Activated CD4-positive, alpha-beta T cell treated with anti-CD3 and anti-CD28 coated beads, Interleukin-2, amount 50 U/mL, for 24 hours (primary cell): ENCODE measurements at places on chromosomes 7 and 10.
A peak's percentile ranks its signal among the peaks of the same experiment; 100 is the strongest.

DNA sequence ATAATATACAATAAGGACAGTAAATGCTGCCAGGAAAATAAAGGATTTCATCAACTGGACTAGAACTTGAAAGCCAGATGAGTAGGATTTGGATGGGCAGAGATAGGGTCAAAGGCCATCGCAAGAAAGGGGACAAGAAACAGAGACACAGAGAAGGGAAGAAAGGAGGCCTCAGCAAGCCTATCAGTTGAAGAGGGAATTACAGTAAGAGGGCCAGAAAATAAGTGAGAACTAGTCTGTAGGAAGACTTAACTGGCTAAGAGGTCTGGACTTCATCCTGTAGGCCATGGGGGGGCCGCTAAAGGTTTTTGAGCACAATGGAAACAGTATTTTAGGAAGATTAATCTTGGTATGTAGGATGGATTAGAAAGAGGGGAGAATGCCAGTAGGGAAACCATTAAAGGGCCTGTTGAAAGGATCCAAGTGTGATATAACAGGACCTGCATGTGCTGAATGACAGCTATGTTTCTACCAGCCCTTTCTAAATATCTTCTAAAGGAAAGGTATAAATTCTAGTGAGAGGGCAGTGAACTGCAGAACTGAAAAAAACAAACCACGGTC lies 174.4 kb downstream of the CHCHD3 start:
- DNase-seq = no peak

DNA sequence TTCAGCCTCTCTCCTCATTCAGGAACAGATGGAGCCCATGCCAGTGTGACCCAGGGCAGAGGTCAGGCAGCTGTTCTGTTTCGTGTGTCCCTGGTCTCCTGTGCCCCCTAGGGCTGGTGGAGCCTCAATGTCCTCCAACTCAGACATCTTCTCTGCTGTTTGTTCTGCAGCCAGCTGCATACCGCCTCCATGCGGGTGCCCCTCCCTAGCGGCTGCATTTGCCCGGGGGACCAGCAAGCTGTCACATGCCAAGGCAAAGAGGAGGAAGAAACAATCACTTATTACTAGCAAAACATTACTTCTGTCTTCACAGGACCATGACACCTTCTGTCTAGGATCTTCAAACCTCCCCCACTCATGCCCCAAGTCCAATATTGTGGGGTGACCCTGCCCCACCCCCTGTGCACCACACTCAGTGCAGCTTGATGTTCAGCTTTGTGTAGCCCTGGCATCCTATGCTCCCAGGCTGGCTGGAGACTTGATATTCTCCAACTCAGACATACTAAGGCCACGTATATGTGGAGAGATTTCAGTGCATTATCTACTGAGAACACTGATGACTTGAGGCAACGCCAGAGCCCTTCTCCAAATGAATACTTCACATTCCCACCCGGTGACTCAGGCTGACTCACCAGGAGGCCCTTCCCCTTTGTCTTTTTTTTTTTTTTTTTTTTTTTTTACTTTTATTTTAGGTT lies 188.9 kb downstream of the SKIDA1 start:
- no peak for DNase-seq

- no peak for DNase-seq
Observed at GRCh38 chr10:78938695-78939672, 129.8 kb upstream of the ZMIZ1 start.

GRCh38 chr7:20424500-20424899 lies 93.8 kb downstream of the ITGB8 start:
- no peak for DNase-seq

DNA sequence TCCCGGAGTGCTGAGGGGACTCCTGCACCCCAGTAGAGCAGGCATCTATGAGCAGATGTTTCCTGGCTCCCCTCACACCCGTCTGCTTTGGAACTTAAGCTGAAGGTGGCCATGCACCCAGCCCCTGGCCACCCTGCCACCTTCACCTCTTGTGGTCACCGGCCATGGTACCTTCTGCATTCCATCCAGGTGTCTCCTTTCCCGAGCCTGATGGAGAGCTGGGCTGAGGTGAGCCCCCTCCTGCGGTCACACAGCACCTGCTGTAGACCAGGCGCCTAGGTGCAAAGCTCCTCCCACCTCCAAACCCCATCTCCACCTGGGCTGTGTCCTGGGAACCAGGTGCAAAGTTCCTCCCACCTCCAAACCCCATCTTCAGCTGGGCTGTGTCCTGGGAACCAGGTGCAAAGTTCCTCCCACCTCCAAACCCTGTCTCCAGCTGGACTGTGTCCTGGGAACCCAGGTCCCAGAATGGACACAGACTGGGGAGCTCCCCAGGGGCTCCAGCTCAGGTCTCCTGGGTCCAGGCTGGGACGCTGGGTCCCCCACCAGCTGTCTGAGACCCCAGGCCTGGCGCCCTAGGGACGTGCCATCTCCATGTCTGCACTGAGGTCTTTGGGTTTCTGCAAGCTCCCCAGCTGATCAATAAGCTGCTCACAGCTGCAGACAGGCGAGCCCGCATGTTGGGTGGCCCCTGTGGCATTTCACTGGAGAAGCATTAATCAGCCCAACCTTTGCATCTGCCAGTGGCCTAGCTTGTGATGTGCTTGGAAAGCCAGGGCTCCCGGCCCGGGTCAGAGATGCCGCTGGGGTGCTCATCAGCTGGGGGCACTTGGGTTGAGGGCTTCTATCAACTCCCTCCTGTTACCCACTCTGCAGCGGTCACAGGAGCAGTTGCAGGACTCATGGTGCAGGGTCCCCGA lies 61.2 kb upstream of the INPP5A start:
- no peak for DNase-seq

DNA sequence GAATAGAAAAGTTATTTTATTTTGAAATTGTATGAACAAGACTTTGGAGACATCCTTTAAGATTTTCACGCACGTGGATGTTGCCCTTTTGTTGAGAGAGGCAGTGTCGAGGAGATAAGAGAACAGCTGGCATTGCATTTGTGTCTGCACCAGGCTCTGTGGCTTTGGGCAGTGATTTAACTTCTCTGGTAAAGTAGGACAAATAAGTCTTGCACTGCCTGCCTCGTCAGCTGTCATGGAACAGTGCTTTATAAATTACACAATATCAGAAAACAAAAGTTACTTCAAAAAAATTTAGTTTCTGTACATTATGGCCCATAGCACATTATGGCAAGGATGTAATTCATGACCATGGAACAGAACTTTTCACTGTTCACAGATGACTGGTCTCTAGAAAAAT lies 20.1 kb downstream of the SNX10 start:
- no peak for DNase-seq

- no peak for DNase-seq
Observed at GRCh38 chr7:35261041-35261440, 7.1 kb upstream of the TBX20 start.

- DNase-seq = peak; percentile 52
Observed at GRCh38 chr10:128062881-128063563, 63.2 kb downstream of the MKI67 start.

GRCh38 chr10:113423981-113424721 lies 128.7 kb upstream of the HABP2 start:
- no peak for DNase-seq

DNA sequence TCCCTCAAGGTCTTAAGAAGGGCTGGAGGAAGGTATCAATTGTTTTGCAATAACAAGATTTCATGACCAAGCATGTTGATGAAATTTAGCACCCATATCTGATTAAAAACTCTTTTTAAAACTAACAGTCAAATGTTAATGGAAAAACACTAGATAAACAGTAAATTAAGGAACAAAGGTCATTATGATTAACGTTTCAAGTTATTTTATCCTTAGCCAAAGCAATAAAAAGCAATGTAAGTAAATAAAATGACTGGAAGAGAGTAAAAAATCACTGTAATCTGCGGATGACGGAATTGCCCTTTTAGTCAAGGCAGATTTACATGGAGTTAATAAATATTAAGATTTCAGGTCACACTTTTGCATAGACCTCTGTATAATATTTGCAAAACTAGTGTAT lies 179.5 kb upstream of the KLF6 start:
- DNase-seq = no peak

- no peak for DNase-seq
Observed at GRCh38 chr7:66033471-66034385, 41.9 kb upstream of the ASL start.

GRCh38 chr7:45219130-45219529 lies 61.5 kb downstream of the RAMP3 start:
- DNase-seq = no peak

- no peak for DNase-seq
Observed at GRCh38 chr7:21504021-21504420, 38.8 kb upstream of the DNAH11 start.

GRCh38 chr7:140745266-140746058 lies 49.0 kb downstream of the NDUFB2 start:
- no peak for DNase-seq

DNA sequence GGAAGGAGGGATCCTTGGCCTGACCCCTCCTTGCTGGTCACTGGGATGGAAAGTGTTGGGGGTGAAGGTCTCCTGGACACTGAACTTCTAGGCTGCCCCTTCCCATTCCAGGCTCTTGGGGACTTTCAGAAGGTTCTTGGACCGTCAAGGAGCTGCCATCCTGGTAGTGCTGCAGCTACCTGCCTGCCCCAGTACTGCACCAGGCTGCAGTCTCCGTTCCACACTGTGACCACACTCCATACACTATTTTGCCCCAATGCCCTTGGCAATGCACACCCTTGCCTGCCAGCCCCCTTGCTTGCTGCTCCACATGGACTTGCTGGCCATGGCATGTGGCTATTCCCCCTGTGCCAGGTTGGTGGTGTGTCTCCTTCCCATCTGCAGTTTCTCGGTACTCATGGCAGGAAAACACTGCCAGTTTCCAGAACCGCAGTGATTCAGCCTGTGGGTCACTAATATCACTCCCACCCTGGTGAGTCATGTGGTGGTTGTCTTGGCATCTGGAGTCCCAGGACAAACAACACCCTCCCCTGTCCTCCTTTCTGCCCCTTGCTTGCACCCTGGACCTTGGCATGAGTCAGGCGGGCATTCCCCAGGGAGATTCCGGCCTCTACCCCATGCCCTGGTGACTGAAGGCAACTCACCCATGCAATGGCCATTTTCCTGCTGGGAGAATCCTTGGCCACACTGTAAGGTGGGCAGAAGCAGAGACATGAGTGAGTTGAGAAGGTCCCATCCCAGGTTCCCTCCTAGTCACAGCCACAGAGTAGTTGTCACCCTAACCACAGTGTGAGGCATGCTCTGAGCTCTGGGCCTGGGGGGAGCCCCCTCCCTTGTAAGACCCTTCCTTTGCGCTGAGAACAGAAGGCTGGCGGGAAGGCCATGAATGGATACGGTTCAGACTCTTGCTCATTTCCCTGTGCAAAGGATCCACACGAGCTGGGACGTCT lies 32.8 kb downstream of the GOLGA7B start:
- no peak for DNase-seq

- DNase-seq = no peak
Observed at GRCh38 chr10:30857803-30858202, 173.9 kb downstream of the ZNF438 start.

GRCh38 chr7:117158941-117159697 lies 163.7 kb downstream of the WNT2 start:
- no peak for DNase-seq

DNA sequence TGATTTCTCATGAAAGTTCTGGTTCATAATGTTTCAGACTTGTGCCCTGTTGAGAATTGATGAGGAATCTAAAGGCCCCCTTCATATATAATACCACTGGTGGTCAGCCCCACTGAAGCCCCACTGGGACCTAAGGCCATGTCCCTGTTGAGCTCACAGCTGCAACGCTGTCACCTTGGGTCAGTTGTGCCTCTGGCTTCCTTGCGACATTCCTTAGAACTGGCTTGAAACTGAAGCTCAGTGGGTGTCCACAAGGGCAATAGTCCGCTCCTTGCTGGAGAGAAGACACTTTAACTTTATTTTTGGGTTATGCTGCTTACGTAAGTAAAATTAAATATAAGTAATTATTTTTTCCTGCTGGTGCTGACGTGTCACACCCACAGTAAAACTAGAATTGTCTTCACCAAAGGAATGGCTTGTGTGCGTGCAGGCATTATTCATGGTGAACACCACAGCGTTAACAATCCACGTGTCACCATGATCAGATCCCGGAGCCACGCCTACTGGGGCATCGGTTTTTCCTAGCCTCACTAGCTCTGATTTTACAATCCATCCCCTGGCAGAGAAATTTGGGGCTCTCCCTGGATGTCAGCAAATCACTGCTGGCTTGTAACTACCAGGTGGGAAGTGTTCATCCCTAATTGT lies 66.5 kb downstream of the BICC1 start:
- DNase-seq = no peak

- peak; percentile 35 for DNase-seq
Observed at GRCh38 chr7:36986948-36987724, 262.8 kb upstream of the AOAH start.

- no peak for DNase-seq
Observed at GRCh38 chr10:91598211-91598977, 34.5 kb downstream of the PPP1R3C start.

DNA sequence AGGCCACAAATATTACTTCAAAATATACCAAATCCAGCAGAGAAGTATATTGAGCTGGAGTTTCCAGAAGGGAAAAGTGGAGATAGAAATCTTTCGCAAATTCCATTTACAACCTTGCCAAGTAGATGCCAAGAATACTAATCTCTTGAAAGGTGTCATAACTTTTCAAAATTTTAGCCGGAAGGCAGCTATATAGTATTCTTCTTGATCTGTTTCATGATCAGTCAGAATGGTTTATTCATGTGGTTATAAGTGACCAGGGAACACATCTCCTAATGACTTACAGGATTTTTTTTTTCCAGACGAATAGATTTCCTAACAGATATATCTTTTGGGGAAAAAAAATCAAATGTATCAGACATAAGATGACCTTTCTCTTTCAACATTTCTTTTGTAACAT lies 270.7 kb downstream of the TSPAN12 start:
- DNase-seq = no peak

GRCh38 chr7:129334473-129334872 lies 99.8 kb upstream of the STRIP2 start:
- DNase-seq = no peak

- DNase-seq = no peak
Observed at GRCh38 chr10:63206576-63206975, 73.4 kb downstream of the NRBF2 start.

- DNase-seq = no peak
Observed at GRCh38 chr7:121341933-121342332, 13.1 kb downstream of the WNT16 start.

DNA sequence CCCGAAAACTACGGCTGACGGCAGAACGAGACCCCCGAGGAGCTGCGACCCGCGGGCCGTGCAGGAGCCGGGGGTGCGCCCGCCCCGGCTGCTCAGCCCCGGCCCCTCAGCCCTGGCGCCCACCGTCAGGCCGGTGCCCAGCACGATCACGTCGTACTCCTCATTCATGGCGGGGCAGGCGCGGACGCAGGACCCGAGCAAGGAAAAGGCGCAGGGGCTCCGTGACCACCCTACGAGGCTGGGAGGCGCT lies 218 bp downstream of the GDI2 start:
- no peak for DNase-seq

DNA sequence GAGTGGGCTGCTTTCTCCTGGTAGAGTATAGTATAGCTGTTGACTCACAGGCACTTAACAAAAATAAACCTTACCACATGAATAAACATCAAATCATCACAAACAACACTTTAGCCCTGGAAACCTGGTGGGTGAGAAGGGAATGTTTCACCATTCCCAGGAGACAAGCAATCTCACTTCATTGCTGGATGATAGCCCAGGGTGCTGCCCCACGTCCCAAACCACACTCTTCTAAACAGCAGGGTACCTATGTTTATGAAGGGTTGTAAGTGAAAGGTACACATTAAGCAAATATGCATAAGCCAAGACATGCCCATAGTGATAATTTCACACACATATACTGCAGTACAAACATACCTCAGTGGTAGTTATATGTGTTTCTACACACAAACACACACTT lies 276.2 kb downstream of the FGFR2 start:
- DNase-seq = no peak

- no peak for DNase-seq
Observed at GRCh38 chr10:79044036-79044632, 24.6 kb upstream of the ZMIZ1 start.
